ENCODE measurements at places on chromosomes 2 and 18.

GRCh38 chr18:2805970-2806943 is 40.5 kb upstream of the EMILIN2 start:
- DNase-seq: no peak

DNA sequence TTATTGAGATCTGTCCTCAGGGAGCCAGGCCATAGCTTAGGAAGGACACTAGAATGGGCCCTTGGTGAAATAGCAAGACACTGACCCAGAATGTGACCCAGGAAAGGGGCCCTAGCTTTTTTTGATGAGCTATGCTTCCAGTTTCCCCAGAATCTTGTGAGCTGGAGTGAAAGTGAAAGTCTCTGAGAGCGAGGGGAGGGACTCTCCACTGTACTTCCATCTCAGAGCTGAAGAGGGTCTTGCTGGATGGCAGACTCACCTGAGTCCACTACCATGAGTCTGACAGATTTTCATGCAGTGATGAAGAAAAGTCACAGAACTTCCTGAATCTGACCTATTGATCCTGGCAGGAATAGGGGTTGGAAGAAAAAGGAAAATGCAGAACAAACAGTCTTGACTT is 3.1 kb downstream of the ARHGAP25 start:
- DNase-seq: no peak

DNA sequence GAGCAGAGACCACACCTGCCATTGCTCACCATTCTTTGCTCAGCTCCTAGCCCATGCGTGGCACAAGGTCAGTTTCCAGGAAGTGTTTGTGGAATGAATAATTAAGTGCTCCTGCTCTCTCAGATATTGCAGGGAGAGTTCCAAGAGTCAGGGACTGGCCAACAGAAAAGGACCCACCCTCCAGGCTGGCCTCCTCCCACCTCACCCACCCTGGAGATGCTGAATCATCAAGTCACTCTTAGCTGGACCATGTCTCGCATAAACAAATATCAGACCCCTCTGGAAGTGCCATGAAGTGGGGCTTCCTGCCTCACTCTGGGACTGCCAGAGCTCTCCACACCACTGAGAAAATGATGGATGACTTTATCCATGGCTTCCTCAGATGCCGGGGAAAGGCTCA is 256.0 kb downstream of the TNS1 start:
- DNase-seq: no peak

DNA sequence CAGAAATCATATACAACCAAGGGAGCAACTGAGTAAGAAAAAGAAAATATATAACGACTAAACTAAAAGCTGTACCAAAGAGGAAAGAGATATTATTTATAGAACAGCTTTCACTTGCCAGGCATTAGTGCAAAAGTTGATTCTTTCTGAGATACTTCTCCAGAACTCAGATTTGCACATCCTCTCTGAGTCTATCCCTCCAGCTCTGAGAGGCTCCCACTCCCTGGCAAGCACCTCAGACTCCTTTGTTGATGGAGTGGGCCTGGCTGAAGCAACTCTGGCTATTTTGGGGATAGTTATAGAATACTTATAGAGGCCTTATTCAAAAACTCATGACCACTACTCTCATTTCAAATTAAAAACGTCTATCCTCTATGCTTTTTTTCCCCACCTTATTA is 501.6 kb upstream of the TNP1 start:
- no peak for DNase-seq

DNA sequence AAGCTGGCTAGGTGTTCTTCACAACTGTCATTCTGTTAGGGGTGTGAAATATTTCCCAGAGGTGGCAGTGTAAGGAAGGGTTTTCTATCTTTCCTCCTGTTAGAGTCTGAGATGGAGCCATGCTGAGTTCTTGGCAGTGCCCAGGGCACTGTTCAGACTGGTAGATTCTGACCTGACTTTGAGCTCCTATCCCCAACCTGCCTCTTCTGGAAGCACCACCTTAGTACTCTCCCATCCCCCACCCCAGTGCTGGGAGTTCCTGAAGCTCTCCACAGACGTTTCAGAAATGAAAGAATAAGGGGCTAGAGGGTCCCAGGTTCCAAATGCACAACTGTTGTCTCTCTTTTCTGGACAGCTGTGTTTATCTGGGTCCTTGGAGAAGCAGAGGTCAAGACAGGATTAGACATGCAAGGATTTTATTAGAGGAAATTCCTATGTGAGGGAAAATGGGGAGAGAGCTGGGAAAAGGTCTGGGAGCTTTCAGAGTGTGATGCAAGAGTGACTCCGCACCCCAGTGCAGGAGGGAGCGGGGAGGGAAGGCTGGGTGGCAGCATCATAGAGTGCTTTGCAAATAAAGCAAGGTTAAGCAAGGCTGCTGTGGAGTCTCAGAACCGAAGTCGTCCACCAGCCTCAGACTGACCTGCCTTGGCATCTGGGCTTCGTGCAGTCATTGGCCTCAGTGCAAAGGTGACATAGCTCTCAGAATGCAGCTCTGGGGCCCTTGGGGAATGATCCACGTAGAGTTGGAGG is 75.5 kb downstream of the SLC4A3 start:
- no peak for DNase-seq

DNA sequence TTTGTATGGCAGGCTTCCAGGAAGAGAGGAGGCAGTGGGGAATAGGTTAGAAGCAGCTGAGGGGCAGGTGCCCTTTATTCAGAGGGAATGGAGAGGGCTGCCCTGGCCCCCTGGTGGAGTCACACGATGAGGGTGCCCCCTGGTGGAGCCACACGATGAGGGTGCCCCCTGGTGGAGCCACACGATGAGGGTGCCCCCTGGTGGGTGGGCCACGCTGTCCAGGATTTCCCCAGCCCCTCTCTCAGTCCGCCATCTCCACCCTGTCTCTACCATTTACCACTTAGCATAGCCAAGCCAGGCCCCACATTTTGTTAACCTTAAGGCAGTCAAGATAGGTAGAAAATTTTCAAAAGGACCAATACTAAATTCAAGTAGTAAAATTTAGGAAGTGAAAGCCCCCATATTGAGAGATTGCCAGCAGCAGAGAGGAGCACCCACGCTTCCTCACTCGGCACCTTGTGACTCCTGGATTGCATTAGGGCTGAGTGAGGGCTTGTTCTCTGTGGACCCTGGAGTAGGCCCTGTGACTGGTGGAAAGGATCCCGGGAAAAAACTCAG is 10.4 kb upstream of the FAM228A start:
- DNase-seq: peak; percentile 17

DNA sequence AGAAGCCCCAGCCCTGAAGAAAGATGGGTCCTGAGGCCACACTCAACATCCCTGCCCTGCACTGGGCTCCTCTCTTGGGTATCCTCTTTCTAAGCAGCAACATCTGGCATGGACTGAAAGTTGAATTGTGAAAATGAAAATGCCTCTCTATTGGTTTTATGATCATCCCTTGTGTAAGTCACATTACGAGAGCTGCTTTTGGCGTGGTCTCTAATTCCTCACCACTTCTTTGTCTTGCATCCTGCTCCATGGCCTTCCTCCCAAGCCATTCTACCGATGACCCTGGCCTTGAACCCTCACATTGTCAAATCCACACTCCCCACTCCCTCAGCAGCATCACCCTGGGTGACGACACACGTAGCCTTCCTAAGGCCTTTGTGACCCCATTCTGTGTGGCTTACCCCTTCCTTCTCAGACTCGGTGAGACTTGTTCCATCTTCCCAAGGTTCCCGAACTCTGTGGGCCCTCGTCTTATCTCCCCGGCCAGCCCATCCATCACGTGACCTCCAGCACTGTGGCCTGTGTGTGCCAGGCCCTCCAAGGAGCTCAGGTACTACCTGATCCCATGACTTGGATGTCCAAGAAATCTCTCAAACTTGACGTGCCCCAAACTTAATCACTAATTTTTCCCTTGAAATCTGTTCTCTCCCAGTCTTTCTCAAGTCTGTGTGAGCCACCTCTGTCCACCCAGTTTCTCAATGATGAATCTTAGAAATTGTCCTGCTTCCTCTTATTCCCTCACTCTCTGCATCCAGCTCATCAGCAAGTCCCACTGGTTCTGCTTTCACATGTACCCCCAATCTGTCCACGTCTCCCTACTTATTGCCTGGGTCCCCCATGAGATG is 194.7 kb upstream of the HS6ST1 start:
- no peak for DNase-seq

- no peak for DNase-seq
These were observed 40.0 kb downstream of the HK2 start for GRCh38 chr2:74873678-74874640.

- DNase-seq: no peak
These were observed 5.1 kb upstream of the COLEC12 start for GRCh38 chr18:505483-506122.

GRCh38 chr2:152578573-152578972 is 138.7 kb downstream of the PRPF40A start:
- no peak for DNase-seq

GRCh38 chr2:236918545-236918944 is 167.1 kb upstream of the COPS8 start:
- no peak for DNase-seq

- DNase-seq: no peak
These were observed 8.8 kb downstream of the PDCD1 start for GRCh38 chr2:241849616-241850543.

DNA sequence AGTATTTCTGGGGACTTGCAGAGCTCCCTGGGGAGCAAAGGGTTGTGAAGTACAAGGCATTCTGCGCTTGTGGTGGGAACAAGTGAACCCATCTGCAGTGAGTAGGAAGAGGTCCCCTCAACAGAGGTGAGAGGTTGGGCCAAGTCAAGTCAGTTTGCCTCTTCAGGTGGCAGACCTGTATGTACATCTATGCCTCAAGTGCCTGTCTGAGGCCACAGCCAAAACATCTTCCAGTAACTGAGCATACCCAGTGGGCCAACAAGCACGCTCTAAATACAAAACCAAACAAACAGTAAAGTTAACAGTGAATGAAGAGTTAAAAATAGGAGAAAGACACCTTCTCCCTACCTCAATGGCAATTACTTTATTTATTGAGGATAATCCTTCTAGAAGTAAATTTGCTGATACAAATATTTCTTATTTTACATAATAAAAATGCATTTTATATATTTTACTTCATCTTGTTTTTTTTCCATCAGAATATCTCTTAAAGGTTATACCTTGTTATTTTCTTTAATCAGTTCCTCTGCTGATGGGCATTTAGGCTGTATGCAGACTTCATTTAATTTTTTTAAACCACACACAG is 2.5 kb downstream of the GYPC start:
- DNase-seq: no peak

DNA sequence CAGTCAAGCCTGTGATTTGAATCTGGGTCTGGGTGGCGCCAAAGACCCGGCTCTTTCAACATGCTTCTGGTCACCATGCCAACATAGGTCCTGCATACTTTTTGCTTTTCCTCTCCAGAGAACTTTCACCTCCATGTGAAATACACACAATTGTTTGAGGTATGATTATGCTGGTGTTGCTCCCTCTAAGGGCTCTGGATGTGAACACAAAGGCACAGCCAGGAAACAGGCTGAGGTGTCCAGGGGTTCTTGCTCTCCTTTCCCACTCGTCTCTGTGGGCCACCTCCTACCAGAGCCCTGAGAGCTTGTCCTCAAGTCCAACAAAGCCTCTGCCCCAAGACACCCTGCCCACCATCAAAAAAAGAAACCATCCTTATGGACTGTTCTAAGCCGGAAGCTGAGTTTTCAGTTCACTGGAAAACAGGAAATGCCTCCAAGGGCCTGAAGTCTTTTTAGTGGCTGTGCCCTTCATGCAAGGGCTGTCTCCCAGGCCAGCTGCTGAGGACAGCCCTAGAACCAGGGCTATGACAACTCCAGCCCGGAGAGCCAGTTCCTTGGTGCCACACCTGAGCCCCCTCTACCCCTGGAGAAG is 100.2 kb upstream of the EPAS1 start:
- DNase-seq: no peak

- DNase-seq: no peak
These were observed 56.1 kb downstream of the SRD5A2 start for GRCh38 chr2:31524592-31524991.

DNA sequence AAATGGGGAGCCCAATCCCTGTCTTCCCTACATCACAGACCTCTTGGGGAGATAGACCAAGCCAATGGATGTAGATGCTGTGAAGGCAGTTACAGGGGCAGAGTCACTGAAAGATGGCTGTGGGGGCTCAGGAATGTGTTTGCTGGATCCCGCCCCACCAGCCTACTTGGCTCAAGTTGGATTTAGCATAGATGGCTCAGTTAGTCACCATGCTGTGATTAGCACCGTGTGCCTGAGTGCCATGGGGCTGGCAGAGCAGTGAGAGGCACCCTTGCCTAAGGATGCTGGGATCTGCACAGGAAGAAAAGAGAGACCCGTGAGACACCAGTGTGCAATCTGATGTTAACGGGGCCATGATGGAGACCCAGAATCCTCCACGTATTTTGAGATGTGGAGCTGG is 228.3 kb downstream of the DYSF start:
- no peak for DNase-seq

- no peak for DNase-seq
These were observed 534.9 kb upstream of the TNP1 start for GRCh38 chr2:217394510-217395351.

GRCh38 chr18:26159353-26159752 is 25.7 kb downstream of the PSMA8 start:
- DNase-seq: no peak

GRCh38 chr18:35938562-35938961 is 33.9 kb upstream of the RMP24 start:
- DNase-seq: no peak

GRCh38 chr2:168821992-168822391 is 19.6 kb downstream of the NOSTRIN start:
- DNase-seq: no peak

- DNase-seq: no peak
These were observed 11.0 kb downstream of the FBLN7 start for GRCh38 chr2:112149194-112149593.

DNA sequence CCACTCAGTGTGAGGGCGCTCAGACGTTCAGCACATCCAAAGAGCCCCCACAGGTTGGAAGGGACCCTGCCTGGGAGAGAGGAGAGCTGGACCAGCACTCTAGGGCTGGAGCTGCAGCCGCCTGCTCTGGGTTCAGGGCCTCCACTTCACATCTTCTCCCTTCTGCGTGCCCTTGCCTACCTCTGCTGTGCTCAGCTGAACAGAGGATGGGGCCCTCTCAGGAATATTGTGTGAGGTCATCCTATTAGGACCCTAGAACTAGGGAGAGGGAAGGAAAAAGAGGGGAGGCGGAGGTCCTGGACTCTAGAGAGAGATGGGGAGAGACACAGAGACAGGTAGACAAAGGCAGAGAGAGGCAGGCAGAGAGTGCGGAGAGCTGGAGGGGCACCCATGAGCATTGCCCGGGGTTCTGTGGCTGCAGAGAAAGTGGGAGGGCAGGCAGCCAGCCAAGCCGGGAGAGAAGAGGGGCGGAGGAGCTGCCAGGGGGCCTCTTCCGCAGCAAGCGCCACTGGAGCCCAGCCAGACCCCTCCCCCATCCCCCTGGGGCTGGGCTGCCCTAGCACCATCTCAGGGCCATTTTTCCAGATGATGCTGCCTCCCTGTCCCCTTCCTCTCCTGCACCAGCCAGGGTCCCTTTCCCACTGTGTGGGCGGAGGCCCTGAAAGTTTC is 8.3 kb upstream of the TNS1 start:
- no peak for DNase-seq

- no peak for DNase-seq
These were observed 86.6 kb downstream of the MARCHF4 start for GRCh38 chr2:216285701-216286100.

- no peak for DNase-seq
These were observed 1622.7 kb upstream of the CELF4 start for GRCh38 chr18:39188278-39188677.

GRCh38 chr2:9772999-9773902 is 70.0 kb upstream of the TAF1B start:
- DNase-seq: no peak

GRCh38 chr18:5467671-5468070 is 76.1 kb downstream of the EPB41L3 start:
- no peak for DNase-seq

Measured in activated T-cell treated with anti-CD3 and anti-CD28 coated beads for 24 hours (primary cell).